ENCODE measurements at places on chromosomes 3 and 15.
A peak's percentile ranks its signal among the peaks of the same experiment; 100 is the strongest.

DNA sequence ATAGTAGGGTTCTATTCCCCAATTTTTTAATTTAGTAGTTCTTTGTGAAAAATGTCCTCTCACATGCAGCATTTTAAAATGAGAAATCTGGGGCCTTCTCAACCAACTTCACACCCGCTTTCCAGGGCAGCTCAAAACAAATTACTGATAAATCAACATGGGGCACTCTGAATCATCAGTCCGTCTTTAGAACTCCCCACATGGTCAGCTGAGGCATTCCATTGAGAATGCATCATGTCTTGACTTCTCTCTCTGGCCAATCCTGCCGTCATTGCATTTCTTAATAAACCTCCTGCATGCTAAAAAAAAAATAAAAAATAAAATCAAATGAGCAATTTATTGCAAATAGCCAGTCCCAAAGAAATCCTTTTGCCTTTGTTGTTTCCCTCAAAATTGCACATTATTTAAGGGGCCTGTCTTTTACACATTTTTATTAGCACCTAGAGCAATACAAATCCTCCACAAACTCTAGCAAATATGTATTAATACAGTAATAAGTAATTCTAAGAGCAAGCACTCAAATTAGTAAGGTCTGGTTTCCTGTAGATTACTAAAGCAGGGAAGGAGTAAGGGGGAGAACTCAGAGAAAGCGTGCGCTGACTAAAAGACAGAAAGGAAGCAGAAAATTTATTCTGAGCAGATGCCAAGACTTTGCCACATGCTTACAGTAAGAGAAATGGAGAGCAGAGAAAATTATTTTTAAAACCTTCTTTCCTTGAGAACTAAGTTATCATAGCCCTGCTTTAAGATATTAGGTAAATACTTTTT, 175.7 kb downstream of the TNIK start:
- DNase-seq, result peak; percentile 44

DNA sequence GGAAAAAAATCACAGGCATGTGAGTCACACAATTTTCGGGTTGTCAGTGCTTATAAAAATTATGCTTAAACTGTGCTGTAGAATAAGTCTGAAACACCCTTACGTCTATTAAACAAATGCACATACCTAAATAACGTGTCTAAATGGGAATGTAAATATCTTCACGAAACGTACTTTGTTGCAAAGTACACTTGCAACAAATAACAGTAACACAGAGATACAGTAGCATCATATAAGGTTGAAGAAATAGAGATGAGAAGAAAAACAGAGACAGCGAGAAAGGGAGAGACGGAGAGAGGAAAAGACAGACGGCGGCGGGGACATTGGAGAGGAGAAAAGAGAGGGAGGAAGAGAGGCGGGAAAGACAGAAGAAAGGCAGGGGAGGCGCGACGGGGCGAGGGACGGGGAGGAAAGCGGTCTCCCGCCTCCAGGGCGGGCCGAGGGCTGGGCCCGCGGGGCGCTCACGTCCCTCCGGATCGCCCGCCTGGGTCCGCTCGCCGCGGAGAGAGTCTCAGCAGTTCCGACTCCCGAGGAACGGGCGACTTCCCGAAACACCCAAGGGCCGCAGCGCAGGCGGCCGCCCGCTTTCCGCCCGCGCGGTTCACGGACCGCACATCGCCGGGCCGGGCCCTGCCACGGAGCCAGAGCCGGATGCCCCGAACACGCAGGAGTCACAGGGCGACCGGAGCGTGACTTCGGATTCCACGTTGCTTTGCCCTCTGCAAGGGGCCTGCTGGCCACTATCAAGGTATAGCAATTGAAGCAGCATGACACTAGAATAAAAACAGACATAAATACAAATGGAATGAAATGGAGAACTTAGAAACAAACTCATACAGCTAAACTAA, 153.4 kb downstream of the LMLN start:
- no peak for DNase-seq

- no peak for DNase-seq
These were observed 463.3 kb downstream of the MAGI1 start for GRCh38 chr3:65575376-65575840.

- no peak for DNase-seq
These were observed 495 bp upstream of the AQP9 start for GRCh38 chr15:58137686-58138085.

DNA sequence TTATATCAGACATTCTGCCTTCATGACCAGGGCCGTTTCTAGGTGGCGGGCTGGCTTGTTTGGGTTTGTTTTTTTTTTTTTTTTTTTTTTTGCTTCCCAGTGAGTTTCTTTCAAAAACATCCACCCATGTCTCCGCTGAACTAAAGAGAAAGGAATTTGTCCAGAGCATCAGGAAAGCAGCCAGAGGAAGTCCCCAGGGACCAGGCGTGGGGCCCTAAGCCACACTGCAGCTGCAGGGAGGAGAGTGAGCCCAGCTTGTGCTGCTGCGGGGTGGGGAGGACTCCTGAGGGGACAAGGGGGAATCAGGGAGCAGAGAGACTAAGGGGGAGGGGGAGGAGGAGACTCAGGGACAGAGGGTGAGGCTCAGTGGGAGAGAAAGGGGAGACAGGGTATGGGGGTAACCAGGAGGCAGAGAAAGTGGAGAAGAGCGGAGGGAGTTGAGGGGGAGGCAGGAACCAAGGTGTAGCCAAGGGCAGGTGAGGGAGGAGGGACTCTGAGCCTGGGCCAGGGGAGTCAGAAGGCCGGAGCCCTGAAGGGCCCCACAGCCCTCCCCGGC, 49.5 kb downstream of the CYP11A1 start:
- DNase-seq, result peak; percentile 66

DNA sequence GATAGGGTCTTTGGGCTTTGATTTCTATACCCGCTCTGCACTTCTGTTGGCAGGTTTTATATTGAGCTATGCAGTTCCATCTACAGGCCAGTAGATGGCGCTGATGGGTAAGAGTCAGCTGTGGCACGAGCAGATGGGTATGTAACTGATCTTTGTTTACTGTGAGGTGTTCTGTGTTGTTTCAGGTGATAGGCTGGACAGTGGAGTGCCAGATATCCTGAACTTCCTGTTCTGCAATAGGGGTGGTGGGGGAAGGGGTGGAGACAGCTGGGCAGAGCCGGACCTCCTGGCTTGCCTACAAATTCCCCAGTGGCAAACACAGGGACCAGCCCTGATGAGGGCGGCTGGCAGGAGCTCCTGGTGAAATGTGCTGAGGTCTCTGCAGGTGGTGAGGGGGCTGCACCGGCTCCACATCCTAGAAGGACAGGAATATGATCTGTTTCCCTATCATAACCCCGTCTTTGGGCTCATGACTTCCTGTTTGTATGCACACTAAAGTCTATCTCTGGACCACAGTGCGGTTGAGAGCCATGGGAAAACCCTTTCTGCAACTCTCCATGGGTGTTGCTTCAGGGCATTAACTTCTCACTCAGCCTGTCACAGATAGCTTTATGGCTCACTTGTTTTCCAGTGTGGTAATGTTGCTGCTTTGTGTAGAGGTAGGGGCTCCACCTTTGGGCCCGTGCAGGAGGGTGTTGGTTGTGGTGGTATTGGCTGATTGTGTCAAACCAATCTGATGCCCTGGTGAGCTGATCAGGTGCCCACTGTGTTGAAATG, 13.4 kb upstream of the FAM98B start:
- DNase-seq, result no peak

GRCh38 chr3:46994801-46995731, 15.6 kb downstream of the NBEAL2 start:
- no peak for DNase-seq

DNA sequence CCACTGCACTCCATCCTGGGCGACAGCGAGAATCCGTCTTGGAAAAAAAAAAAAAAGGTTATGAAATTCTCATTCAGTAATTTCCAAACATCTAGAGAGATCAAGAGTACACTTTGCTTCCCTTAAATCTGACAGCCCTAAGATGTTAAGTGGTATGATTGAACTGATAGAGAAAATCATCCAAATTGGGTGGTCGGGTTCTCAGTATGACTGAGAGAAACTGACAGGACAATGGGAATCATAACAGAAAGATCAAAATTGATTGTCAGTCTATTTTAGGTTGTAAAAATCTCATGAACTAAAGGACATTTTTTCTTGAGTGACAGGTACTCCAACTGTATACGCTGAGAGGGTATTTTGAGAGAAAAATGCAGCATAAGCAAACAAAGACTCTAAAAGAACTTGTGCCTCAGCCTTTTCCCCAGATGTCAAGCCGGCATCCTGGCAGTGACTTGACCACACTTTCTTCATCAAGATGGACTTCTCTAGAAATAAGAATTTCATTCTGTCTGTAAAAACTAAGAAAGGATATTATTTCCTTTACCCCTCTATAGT, 65.8 kb downstream of the MYO5A start:
- DNase-seq, result no peak

DNA sequence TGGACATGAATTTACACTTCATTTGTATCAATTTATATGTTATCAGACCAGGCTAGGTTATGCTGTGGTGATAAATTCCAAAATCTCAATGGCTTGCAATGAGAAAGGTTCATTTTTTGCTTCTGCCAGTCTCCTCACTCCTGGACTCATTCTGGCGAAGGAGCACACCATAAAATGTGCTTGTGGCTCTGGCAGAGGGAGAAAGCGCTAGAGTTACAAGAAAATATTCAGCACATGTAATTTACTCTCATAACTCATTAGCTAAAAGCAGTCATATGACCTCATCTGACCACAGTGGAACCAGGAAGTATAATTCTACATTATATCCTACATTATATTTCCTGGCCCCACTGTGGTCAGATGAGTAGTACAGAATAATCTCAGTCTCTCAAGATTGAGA, 193.8 kb downstream of the BCHE start:
- DNase-seq, result no peak

DNA sequence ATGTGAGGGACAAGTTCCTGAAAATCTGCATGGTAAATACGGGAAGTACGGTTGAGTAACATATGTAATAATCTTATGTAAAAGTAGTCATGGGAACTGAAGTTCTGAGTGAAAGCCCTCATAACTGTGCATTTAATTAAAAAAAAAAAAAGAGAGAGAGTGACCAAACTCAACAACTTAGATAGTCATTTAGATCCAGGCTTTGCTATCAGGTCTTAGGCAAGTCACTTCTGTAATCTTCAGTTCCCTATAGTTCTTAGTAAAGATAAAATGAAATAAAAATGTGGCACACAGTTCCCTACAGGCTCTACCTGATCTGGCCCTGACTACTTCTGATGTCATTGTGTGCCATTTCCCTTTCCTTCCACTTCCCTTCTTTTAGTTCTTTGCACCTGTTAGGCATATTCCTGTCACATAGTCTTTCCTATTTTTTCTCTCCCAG, 15.0 kb downstream of the RNF111 start:
- DNase-seq, result no peak

DNA sequence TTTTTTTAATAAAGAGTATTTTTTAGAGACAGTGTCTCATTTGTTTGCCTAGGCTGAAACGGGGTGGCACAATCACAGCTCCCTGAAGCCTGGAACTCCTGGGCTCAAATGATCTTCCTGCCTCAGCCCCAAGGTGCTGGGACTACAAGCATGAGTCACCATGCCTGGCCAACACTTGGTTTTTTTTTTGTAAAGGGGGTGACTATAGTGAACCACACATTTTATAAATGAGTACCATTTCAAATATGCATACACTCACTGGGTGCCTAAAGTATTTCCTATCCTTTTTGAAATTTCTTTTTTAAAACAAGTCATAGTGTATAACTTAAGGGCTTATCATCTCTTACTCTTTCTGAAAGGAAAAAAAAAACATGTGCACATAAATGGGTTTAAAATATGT, 325.2 kb upstream of the MEIS2 start:
- no peak for DNase-seq

DNA sequence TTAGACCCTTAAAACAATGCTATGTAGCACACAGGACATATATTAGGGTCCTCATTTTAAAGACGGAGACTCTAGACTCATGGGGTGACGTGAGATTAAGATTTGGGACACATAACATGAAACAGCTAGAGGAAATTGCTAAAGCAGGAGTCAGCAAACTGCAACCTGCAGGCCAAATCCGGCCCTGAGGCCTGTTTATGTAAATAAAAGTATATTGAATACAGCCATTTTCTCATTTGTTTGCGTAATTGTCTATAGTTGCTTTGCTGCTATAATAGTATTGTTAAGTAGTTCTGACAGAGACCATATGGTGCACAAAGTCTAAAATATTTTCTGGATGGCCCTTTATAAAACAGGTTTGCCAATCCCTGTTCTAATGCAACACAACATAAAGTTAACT, 115.5 kb downstream of the TMCO5A start:
- no peak for DNase-seq

DNA sequence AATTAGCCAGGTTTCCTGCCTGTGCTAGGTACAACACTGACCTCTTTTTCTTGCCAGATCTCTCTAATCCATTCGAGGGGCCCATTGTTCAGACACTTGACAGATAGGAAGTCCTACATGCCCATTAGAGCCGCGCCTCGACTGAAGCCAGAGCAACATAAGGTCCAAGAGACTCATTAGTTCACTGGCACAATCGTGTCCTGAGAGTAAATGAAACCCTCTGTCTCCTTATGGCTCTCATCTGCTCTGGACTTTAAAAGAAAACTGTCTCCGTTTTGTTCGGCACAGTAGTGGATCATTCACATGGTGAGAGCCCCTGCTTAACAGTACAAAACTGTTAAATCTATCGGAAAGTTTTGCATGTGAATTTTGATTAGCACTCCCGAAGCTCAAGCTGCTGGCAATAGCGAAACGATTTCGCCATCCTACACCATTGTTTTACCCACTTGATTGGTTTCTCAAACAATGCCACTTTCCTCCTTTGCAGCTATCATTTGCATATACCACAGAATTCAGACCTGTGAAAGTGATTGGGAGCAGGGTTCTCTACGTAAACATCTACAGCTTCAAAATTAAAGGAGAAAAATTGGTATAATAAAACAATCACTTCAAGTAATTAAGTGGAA, 19.0 kb upstream of the C15orf61 start:
- no peak for DNase-seq

GRCh38 chr3:196603683-196604082, 35.2 kb downstream of the FBXO45 start:
- no peak for DNase-seq

DNA sequence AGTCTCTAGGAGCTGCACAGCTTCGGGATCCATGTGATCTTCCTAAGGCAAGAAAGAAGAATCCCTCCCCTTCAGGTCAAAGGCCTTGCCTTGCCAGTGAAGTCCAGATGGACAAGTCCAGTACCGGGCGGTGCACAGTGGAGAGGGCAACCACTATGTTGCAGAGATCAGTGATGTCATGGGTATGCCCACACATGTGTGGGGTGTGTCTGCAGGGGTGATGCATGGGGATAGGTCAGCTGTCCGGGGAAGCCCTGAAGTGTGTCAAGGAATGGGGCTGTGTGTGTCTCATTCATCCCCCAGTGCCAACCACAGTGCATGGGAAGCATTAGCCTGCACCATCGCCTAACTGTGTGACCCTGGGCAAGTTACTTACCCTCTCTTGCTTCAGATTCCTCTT, 66.5 kb downstream of the TLE3 start:
- no peak for DNase-seq

DNA sequence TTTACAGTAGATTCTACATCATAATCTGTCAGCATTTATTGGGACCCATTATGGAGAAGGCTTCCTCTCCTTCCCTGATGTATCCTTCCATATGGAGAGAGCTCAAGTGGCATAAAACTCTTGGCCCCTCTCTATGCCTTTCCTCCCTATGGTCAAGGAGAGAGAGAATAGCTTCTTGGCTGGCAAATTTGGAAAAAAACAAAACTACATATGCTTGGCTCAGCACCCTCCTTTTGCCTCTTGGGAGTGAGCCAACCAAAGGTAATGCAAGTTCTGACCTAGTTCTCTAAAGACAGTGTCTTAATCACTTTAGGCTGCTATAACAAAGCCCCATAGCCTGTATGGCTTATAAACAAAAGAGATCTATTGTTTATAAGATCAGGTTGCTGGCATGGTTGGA, 37.5 kb downstream of the C3orf70 start:
- DNase-seq, result no peak

GRCh38 chr3:138081371-138082084, 33.9 kb downstream of the DZIP1L start:
- no peak for DNase-seq
